Dermis microvascular lymphatic vessel endothelial cell (primary cell): ENCODE measurements at places on chromosomes 1 and 21. TPM values are rescaled to one million over a fixed set of nuclear protein-coding genes. Genes with fewer than 3 reads are reported as not detected.

RGS13 gene
- not detected in 2 replicates for total RNA-seq

GRCh38 chr1:226210571-226211176, 12.8 kb upstream of the MIXL1 start:
- no peak for DNase-seq

GRCh38 chr1:47616036-47616435, 178.2 kb downstream of the FOXD2 start:
- DNase-seq = no peak

- no peak for DNase-seq
These were observed 64.4 kb downstream of the CDC7 start for GRCh38 chr1:91564888-91565701.

DNA sequence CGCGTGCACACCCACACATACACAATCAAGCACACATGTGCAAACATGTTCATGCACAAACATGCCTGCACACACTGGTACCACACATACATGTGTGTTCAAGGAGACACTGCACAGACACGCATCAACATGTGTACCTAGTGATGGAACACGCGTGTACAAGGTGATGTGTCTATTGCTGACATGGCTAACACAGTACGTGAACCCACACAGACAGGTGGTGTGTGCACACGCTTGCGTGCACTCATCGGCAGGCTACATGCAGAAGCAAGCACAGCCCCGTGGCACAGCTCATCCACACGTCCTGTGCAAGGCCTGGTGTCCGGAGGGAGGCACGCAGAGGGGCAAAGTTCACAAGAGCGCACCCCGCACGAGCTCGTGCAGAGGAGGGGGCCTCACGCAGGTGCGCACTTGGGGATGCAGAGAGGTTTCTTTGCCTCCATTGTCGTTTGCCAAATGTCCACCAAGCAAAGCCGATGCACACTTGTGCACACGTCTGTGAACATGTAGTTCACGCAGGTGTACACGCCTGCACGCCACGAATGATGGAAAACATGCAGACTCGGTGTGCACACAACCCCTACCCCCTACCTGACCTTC, 969 bp downstream of the ACAP3 start:
- no peak for DNase-seq

GRCh38 chr1:19425646-19426239, 59.6 kb downstream of the CAPZB start:
- DNase-seq = no peak

DNA sequence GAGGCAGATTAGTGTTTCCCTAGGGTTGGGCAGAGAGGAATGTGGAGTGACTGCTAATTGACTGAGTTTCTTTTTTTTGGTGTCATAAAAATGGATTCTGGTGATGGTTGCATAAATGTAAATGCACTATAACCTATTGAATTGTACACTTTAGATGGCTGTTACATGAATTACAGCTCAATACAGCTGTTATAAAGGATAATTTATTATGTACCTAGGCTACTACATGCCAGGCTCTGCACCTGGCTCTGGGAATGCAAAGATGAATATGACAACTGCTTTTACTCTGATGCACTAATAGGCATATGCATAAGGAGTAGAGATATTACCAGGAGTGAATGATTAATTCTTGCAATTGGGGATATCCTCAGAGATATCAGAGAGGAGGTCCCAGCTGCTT, 345.3 kb downstream of the PTBP2 start:
- no peak for DNase-seq
